Fibroblast of the aortic adventitia (primary cell): ENCODE measurements at places on chromosomes 1 and 21. TPM values are rescaled to one million over a fixed set of nuclear protein-coding genes. Genes with fewer than 3 reads are reported as not detected.

DNA sequence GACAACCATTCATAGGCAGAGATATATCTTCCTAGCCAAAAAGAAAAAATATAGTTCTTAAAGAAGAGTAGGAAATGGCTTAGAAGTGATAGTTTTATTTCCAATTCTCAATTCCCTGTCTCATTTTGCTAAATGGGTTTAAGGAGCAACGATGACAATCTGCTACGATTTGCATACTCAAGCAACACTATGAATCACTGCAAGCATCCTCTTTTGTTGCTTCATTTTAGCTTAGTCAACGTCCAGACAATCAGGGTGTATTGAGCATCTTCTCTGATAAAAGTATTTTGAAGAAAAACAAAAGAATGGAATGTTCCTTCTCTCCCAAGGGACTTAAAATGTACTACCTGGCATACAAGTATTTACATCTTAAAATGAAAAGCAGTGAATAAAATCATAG, 80.6 kb downstream of the RGS7 start:
- no peak for DNase-seq

- peak; percentile 30 for DNase-seq
Measured at GRCh38 chr1:207847116-207847515, 63.8 kb downstream of the CD34 start.

GRCh38 chr1:167467752-167468151, 50.6 kb downstream of the CD247 start:
- DNase-seq: no peak

GRCh38 chr1:214895011-214895600, 187.4 kb upstream of the KCNK2 start:
- no peak for DNase-seq

Gene SPRR2B
- total RNA-seq: not detected in 2 replicates

Gene LEPR
- total RNA-seq: 6.3 and 6.9 TPM in 2 replicates

DNA sequence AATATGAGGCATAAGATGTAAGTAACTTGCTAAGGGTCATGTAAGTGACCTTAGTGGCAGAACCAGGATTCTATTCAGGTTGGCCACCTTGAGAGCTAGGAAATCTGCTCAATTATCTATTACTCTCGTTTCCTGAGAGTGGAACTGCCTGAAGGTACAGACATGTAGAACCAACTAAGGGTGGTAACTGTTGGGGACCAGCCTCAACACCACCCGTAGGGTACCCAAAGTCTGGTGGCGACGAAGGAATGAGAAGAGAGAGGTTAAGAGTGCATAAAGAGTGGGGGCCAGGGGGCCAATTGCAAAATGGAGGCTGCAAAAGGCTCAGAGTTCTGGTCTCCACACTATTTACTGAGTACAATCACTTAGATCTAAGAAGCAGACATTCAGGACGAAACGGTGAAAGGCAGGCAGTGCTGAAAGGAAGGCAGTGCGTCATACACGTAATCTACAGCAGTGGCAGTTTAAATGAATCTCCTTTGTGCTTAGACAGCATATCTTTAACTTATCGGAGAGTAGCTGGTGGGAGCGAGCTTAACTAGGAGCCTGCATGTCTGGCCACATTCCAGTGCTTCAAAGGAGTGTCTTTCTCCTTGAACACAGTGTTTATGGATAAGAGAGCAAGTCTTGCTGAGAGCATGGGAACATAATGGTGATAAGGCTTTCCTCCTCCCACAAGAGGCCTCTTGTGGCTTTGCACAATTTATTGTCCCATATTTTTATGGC, 25.0 kb downstream of the SRSF4 start:
- peak; percentile 48 for DNase-seq

Gene ARHGAP30
- not detected in 2 replicates for total RNA-seq

Gene C21orf58
- total RNA-seq: 3.6 and 10.2 TPM in 2 replicates

DNA sequence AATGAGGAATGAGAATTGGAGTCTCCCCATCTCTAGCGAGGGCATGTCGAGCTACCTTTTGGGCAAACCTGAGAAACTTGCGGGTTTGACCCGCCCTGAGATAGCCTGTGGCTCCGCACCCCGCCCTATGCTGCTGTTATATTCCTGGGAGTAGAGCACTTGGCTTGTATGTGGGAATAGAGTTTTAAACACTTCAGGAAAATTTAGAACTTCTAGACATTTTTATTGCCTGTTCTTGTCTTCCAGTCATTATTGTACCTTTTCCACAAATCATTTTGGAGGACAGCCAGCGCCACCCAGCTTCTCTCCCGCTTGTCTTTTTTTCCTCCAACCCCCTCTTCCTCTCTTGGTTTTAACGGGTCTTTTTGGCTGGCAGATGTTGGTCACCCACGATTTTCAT, 738 bp downstream of the GNPAT start:
- peak; percentile 7 for DNase-seq

DNA sequence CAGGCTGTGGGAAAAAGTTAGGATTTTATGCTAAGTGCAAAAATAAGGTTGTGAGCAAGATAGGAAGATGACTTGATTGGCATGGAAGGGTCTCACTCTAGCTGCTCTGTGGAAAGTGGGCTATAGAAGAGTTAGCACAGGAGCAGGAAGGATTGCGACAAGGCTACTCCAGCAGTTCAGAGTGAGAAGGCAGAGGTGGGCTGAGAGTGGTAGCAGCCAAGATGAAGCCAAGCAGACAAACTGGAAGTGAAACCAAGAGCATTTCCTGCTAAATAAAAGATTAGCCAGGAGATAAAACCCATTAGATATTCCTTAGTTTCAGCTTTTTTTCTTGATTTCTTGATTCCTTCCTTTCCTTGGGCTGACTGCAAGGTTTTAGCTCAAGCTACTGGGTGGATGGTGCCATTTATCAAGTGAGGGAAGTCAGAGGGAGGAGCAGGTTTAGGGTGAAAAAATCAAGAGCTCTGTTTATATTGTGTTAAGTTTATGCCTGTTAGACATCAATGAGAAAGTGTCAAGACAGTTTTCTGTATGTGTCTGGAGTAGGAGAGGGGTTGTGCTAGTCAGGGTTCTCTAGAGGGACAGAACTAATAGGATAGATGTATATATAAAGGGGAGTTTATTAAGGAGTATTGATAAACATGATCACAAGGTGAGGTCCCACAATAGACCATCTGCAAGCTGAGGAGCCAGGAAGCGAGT, 33.1 kb upstream of the ZNF644 start:
- no peak for DNase-seq

Gene CYP4X1
- 2.1 and 3.3 TPM in 2 replicates for total RNA-seq

- DNase-seq: no peak
Measured at GRCh38 chr1:228146417-228147150, 3.1 kb upstream of the GJC2 start.

Gene KIF14
- total RNA-seq: 1.8 and 13.4 TPM in 2 replicates

GRCh38 chr1:21270086-21270689, 20.1 kb downstream of the ECE1 start:
- peak; percentile 58 for DNase-seq

- peak; percentile 8 for DNase-seq
Measured at GRCh38 chr1:224114787-224115175, 870 bp downstream of the FBXO28 start.

Gene OR10J1
- total RNA-seq: not detected in 2 replicates

Gene ZNF695
- 0.82 and 1.4 TPM in 2 replicates for total RNA-seq

GRCh38 chr1:196659471-196659870, 7.6 kb downstream of the CFH start:
- no peak for DNase-seq

DNA sequence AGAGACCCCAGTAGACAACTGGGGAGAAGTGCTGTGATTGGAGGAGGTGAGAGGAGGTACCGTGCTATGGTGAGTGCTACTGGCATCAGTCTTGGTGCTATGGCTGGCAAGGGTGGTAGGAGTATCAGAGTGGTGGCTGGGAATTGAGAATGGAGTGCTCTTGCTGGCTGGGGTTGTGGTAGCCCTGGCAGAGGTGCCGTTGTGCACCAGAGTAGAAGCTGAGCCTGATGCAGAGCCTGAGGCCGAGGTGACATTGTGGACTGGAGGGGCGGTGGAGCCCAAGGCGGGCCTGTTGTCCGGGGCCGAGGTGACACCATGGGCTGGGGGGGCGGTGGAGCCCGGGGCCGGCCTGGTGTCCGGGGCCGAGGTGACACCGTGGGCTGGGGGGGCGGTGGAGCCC, 14.6 kb downstream of the TRIM46 start:
- no peak for DNase-seq

- DNase-seq: peak; percentile 23
Measured at GRCh38 chr1:68917456-68917855, 420.6 kb upstream of the DEPDC1 start.

- DNase-seq: no peak
Measured at GRCh38 chr1:169565335-169566271, 20.7 kb downstream of the F5 start.

GRCh38 chr1:18409609-18410237, 71.0 kb upstream of the KLHDC7A start:
- no peak for DNase-seq

Gene L1TD1
- total RNA-seq: under 0.01 and 1.5 TPM in 2 replicates

- DNase-seq: no peak
Measured at GRCh38 chr1:204600968-204601367, 84.6 kb downstream of the LRRN2 start.

DNA sequence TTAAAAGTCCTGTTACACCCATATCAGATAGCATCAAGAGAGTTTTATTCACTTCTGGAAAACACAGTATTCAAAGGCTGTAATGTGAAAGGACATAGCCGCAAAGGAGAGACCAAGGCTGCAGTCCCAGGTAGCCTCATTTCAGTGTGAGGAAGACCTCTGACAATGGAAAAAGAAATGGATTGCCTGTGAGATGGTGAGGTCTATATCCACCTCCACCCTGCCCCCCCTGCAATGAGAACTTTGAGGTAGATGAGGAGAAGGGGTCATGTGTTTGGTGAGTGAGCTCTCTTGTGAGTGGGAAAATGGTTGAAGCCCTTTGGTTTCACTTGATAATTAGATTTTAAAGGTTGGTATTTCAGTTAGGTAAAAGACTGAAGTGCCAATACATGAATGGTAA, 3.5 kb downstream of the MRPS6 start:
- DNase-seq: no peak

GRCh38 chr1:107009281-107009680, 47.2 kb upstream of the PRMT6 start:
- DNase-seq: peak; percentile 25

DNA sequence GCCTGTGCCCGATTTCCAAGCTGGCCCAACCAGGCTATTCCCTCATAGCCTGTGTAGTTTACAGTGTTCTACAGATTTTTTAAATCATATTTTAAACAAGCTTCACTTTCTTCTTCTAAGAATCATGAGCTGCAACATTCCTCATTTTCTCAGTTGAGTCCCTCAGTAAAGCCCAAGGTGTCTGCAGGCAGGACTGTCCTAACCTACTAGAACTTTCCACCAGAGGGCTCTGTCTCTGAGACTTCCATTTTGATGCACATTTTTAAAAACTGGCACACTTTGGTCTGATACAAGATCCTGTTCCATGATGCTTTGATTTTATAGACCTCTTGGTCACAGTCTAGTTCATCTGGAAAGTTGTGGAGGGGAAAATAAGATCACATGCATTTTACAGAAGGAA, 21.6 kb upstream of the SLAMF6 start:
- DNase-seq: peak; percentile 5

- DNase-seq: no peak
Measured at GRCh38 chr1:109115685-109116084, 1.8 kb downstream of the ELAPOR1 start.

GRCh38 chr1:43570277-43570676, 39.6 kb downstream of the PTPRF start:
- DNase-seq: no peak

Gene SERBP1
- 232 and 420 TPM in 2 replicates for total RNA-seq

DNA sequence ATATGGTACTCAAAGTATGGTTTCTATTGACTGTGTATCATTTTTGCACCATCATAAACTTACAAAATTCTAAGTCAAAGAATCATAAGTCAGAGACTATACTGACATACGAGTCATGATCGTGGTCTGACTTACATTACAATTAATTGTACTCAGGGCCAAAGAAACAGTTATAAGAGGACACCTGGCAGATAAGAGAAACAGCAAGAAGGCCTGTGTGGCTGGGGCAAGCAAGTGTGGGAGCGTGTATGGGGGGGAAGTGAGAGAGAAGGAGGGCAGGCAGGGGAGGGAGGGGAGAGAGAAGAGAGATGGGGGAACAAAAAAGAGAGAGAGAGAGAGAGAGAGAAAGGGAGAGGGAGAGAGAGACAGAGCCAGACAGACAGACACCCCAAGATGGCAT, 70.9 kb downstream of the RERE start:
- DNase-seq: peak; percentile 16

DNA sequence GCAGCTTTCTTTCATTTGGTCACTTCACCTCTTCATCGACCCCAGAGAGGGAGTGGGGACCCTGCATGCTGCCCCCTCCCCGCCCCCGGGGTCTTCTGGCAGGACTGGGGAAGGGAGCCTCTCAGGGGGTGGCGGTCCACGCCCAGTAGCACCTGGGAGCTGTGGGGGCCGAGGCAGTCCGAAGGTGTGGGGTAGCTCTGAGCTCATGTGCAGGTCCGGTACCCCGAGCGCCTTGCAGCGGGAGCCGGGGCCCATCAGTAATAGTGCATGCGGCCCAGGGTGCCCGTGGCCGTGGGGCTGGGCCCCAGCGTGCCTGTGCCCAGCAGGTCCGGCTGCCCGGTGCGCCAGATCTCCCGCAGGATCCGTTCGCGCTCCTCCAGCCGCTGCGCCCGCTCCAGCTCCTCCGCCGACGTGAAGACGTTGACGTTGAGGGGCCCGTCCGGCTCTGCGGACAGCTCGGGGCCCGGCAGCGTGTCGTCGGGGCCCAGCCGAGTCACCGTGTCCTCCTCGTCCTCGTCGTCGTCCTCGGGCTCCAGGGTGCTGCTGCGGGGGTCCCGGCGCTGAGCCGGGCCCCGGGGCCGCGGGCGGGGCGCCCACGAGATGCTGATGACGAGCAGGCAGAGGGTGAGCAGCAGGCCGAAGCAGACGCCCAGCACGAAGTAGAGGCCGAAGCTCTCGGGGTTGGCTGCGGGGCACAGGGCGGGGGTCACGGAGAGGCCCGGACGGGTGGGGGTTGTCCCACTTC, 1.2 kb downstream of the EVA1B start:
- DNase-seq: no peak

GRCh38 chr1:208302699-208303238, 58.6 kb upstream of the PLXNA2 start:
- no peak for DNase-seq

Gene BRINP2
- total RNA-seq: 0.08 TPM in 1 of 2 replicates, not detected in the other

Gene FMO5
- 1.8 and 3.3 TPM in 2 replicates for total RNA-seq

GRCh38 chr1:33698361-33699035, 165.4 kb upstream of the HMGB4 start:
- no peak for DNase-seq

Gene LY9
- 0.25 TPM in 1 of 2 replicates, not detected in the other for total RNA-seq

DNA sequence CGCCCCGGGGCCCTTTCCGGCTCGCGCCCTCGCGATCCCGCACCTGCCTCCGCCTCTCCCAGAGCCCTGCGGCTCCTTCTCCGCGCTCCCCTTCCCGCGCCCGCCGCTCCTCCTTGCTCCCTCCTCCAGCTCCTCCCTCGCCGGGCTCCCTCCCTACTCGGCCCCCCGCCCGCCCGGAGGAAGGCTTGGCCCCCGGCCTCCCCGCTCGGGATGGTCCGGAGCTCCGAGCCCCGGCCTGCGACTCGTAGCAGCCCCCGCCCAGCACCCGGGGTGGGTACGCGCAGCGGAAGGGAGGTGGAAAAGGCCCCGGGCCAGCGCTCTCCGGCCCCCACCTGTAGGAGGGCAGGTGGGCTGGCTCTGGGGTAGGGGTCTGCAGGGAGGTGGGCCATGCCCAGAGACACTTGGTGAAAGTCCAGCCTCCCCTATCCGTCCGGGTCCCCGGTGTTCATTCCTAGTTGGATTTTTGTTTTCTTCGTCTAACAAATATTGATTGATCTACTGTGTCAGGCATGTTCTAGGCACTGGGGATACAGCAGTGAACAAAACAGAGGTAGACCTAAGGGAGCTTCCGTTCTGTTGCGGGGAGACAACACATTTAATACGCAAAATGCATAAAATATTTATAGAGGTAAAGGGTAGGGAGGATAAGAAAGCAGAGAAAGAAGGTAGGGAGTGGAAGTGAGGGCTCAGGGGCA, at the start of gene HTR1D:
TSS of gene HTR1D (minus strand) at position 82 of the 695 bp plus-strand sequence. CDS start 23,283 bp downstream, outside the sequence.
- no peak for DNase-seq
